ENCODE measurements at places on chromosomes 7 and 10.

- DNase-seq = no peak
Measured at GRCh38 chr10:62456611-62457101, 82.5 kb downstream of the ZNF365 start.

- DNase-seq = no peak
Measured at GRCh38 chr10:111295788-111296187, 219.0 kb downstream of the ADRA2A start.

DNA sequence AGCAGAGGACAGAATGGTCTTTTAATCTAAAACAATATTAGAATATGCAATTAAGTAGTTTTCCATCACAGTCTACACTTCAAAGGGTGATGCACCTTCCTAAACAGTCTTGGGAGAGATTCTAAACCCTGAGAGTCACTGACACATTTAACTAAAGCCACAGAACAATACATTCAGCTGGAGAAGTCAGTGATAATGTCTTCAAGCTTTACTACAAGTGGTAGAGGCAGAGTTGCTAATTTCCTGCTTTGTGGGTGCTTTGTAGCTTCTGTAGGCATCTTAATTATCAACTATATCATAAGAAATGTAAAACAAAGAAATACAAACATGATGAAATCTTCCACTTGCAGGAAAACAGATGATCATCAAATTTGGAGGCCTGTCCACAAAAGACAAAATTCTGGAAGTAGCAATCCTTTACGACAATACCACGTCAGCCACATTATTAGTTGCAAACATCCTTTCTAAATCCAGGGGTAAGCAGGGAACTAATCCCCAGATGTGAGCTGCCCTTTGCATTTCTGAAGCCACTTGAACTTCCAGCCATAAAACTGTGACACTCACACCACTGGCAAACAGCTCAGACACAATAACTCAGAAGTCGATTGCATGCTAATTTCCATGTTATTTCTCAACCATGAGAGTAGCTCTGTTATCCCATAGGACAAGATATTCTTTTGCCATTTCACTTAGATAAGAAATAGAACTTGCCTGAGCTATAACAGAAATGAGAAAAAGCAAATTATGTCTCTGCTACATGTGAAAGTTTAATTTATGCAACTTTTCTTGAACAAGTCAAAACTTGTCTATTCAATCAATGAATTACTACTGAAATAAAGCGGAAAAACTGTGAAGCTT is 212.2 kb downstream of the FAM107B start:
- DNase-seq = no peak

- DNase-seq = no peak
Measured at GRCh38 chr10:34250722-34251121, 564.4 kb downstream of the PARD3 start.

DNA sequence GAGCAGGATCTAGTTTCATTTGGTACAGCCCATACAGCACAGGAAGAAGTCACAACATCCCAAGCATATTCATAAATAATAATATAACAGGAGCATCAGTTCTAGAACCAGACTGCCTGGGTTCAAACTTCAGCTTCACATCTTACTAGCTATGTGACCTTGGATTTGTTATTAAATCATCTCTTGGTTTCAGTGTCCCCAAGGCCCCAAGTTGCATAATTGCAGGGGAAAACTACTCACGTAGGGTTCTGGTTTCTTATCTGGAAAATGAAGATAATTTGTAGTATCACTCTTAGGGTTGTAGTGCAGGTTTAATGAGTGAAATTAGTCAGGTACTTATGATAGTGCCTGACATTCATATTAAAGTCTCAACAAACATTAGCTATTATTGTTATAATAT is 5.5 kb upstream of the IQUB start:
- no peak for DNase-seq

- peak; percentile 59 for DNase-seq
Measured at GRCh38 chr7:27175626-27176523, 1.8 kb upstream of the HOXA10 start.

DNA sequence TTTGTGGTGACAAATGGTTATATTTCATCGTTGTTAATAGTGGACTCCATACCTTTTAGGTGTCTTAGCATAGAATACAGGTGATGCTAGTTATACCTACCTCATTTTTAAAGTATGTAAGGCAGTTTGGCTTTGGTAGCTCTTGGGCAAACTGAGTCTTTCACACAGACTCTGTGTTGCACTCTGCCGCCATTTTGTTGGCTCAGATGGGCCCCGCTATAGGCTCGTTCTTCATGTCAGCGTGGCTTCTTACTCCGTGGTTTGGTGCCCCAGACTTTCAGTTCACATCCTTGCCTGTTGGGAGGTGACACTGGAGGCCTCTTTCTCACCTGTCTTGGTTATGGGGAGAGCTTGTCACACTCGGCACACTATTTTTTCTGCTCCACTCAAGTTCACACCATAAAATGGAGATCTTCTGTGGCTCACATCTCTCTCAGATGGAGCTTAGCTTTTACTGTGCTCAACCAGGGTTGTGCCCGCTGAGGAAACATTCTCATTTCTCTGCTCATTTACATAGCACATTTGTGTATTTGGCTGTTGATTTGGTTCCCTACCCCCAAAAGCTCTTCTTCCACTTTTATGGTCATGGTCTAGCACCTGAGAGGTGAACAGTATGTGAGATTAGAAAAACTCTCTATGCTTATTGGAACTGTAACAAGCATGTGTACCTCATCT is 178.5 kb downstream of the ARID5B start:
- DNase-seq = no peak

GRCh38 chr10:7948371-7949000 is 106.0 kb upstream of the GATA3 start:
- no peak for DNase-seq

DNA sequence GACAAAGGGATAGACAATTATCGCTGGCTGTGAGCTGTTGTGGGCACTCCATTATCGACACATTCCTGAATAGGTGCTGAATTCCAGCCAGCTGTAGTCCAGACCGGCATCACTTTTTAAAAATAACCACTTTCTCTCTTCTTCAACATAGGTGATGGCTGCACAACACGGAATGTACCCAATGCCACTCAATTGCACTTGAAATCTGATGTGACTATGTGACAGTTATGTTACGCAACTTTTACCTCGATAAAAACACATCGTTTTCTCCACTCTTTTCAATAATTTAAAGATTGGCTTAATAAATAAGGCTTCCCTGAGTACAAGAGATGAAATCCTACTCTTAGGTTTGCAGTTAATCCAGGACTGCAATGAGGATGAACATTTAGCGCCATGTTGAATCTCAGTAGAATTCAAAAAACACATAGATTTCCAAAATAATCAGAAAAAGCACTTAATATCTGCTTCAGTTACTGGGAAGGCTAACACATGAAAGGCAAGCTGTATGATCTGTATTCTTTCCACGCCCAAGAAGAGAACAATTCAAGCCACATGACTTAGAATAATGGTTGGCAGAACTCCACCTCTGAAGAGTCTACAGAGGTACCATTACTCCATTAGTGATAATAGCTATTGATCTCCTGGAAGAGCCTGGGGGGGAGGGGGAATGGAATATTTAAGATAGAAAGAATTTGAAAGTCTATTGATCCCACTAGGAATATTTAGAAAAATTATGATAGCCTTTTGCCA is 3.6 kb downstream of the YWHAG start:
- DNase-seq = no peak

DNA sequence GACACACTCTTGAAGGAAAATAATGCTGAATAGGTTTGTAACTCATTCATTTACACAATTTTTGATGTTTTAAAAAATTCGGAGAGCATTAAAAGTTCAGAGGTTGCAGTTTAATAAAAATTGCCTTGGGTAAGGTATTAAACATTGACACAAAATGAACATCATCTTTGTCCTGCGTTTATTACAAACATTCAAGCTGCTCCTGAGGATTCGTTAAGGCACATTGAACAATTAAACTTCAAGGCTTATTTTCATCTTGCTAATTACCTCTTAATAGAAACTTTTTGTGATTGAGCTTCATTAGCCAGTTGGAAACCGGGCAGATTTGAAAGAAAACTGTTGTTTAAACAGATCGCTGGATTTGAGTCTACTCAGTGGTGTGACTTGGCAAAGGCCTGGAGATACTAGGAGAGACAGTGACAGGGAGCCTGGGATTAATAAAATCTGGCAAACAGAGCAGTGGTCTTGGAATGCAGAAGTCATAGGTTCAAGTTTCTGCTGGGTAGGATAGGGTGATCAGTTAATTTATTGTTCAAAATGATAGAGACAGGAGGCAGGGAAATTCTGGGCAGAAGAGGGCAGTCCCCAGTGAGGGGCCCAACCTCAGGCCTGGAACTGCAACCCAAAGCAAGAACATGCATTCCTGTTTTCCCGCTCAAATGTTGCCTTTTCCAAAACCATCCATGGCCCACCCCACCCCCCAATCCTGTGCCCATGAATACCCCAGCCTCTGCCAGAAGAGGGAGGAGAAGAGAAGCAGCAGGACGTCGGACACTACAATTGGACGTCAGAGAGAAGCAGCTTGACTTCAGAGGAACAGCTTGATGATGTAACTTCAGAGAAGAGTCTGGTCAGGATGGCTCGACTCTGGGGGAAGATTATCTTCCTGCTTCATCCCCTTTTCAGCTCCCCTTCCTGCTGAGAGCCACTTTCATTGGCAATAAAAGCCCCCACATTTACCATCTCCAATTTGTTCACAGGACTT is 43.5 kb upstream of the SLC35G1 start:
- DNase-seq = no peak

GRCh38 chr10:120327675-120328074 is 129.4 kb upstream of the PLPP4 start:
- DNase-seq = no peak

GRCh38 chr7:112023786-112024185 is 182.4 kb downstream of the DOCK4 start:
- no peak for DNase-seq

GRCh38 chr10:74921744-74922143 is 95.3 kb downstream of the KAT6B start:
- no peak for DNase-seq

DNA sequence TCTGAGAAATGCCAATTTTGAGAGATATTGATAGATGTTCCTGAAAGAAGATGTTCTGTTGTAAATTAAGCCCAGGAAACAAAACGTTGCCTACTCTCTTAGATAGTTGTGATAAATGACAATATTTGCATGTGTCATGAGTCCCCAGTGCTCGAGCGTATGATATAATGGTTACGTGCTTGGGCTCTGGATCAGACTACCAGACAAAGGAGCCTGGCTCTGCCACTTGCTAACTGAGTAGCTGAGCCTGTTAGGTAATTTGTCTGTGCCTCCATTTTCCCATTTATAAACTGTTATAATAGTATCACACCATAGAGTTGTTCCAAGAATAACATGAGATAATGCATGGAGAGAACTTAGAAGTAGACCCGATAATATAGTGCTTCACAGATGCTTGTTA is 1.8 kb downstream of the A1CF start:
- DNase-seq = no peak

- no peak for DNase-seq
Measured at GRCh38 chr7:23242321-23242720, 4.3 kb upstream of the GPNMB start.

GRCh38 chr10:44958196-44958897 is 1.3 kb upstream of the RASSF4 start:
- DNase-seq = no peak

DNA sequence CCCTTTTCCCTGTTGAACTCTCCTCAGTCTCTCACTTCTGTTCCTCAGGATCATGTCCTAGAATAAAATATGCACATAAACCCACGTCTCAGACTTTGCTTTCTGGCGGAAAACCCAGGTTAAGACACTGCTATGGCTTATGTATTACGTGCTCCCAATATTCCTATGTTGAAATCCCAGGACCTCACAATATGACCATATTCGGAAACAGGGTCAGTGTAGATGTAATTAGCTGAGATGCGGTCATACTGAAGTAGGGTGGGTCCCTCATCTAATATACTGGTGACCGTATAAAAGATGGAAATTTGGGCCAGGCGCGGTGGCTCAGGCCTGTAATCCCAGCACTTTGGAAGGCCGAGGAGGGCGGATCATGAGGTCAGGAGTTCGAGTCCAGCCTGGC is 59.9 kb downstream of the KIAA1549 start:
- no peak for DNase-seq

- no peak for DNase-seq
Measured at GRCh38 chr7:151682831-151683614, 163.3 kb upstream of the RHEB start.

- no peak for DNase-seq
Measured at GRCh38 chr10:44574596-44575480, 189.9 kb upstream of the CXCL12 start.

- DNase-seq = peak; percentile 51
Measured at GRCh38 chr10:44009891-44010632, 361.4 kb upstream of the ZNF32 start.

All from right hindlimb (tissue), 1 donor.